ENCODE measurements at places on chromosomes 6 and 20.

DNA sequence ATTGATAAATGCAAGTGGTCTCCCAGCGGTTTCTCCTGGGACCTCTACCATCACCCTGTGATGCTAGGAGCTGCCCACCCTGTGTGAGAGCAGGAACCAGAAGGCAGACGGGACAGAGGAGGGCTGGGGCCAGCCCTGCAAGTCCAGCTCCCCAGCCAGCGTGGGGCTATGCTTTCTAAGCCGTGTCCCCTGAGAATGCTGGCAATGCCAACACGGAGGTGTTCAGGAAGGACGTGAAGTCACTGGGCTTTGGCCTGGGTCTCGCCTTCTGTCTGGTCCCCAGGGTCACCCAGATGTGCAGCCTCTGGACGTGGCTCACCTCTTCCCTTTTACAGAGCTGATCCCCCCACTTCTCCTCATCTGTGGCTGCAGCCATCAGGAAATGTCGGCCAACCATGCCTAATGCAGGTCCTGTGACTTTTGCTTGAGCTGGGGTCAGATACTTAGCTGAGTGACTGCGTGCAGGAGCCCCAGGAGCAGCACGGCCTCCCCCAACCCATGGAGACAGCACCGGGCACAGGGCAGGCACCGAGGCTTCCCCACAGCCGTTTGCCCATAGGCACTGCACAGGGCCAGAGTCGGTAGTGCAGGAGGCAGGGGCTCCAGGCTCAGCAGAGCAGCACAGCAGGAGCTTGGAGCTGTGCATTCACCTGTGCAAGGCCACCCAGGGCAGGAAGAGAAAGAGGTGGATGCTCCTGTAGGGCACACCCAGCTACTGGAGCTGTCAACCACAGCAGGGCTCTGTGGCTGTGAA is 66.2 kb downstream of the GNAS-AS1 start:
- no peak for DNase-seq

DNA sequence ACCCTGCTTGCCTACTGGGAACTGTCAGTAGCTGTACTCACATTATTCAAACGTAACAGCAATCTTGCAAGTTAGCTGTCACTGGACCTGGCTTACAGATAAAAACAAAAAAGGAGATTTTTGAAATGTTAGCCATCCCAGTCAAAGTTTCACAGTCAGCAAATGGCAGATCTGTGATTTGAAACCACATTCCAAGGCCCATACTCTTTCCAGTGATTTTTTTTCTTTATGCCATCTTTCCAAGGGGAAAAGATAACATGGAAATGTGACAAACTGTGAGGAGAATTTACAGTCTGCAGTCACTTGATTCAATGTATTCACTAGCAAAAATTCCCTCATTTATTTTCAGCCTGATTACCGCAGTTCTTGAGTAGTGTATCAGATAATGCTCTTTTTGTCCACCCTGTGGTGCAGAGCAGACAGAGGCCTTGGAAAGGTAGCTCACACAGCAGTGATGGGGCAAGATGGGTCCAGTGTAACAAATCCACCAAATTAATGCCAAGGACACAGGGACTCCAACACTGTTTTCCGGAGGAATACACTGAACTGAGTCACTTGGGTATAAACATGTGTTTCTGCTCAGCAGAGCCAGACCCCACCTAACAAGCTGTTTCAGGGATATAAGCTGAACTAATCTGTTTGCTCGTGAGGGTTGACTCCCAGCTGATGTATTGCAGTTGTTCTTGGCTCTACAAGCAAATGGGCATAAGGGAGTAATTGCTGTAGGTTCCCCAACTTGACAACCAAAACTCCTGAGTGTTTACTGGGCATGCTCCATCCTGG is 49.9 kb upstream of the ADGRF1 start:
- DNase-seq: no peak

GRCh38 chr6:110748453-110748852 is 66.8 kb downstream of the CDK19 start:
- DNase-seq: no peak

DNA sequence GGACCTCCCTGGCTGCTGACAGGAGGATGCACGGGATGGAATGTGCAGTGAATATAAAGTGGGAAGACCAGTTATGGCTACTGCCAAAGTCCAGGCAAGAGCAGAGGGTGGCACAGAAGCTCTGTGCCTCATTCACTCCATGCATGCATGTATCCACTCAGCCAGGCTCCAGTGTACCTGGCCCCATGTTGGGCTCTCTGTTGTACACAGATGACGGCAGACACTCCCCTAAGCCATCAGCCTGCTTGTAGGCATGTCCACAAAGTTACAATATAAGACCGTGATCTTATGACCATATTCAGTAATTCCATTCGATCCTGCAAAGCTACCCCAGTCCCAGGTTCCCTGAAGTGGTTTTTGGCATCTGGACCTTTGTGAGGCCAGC is 116.8 kb downstream of the PREX1 start:
- no peak for DNase-seq

DNA sequence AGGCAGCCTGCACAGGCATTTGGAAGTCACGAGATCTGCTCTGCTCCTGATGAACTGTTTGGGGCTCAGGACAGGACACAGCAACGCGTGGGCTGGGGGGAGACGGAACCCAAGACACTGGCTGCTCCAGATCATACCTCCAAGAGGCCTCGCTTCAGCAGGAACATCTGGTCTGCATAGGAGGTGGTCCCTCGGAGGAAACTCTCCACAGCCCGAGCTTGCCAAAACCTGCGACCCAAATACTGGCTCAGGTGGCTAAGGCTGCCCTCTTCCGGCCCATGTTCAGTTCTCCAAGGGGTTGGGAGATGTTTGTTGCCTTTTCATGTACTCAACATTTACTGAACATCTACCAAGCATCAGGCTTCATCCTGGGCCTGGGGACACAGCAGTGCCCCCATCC is 51.7 kb downstream of the MYH7B start:
- peak; percentile 33 for DNase-seq

DNA sequence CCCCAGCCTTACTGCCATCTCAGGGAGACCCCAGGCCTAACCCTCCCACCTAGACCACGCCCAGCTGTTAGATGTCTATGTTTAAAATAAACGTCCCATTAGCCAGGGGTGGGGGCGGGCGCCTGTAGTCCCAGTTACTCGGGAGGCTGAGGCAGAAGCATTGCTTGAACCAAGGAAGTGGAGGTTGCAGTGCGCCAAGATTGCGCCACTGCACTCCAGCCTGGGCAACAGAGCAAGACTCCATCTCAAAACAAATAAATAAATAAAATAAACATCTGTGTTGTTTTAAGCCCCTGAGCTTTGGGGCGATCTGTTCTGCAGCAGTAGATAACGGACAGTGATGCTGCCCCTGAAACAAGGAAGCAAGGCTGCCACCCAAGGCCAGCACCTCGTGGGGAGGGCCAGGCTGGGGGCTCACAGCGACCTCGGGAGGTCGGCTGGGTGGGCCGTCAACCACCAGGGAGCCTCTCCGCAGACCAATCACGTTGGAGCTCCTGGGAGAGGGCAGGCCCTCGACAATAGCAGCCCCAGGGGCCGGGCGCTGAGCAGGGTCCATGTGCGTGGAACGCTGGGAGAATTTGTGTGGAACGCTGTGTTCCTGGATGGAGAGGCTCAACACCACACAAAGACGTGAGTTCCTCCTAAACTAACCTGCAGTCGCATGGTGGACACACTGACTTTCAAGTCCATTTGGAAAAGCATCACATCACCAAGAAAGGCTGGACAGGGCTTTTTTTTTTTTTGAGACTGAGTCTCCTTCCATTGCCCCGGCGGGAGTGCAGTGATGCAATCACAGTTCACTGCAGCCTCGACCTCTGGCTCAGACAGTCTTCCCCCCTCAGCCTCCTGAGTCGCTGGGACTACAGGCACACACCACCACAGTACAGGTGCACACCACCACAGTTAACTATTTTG is 1.0 kb upstream of the HELZ2 start:
- DNase-seq: no peak

DNA sequence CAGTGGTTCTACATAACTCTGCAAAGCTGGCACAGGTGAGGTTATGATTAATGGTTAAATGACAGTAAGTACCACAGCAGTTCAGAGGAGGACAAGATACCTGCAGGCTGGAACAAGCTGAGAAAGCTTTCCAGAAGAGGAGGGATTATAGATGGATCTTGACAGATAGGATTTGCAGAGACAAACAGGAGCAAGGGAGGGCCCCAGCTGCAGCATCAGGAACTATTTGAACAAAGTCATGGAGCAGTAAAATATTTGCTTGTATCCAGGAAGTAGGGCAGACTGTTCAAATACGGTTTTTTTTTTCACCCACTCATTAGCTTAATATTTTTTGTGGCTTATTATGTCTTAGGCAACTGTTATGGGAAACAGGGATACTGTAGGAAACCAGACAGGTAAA is 144.4 kb upstream of the MAN1A1 start:
- DNase-seq: no peak

DNA sequence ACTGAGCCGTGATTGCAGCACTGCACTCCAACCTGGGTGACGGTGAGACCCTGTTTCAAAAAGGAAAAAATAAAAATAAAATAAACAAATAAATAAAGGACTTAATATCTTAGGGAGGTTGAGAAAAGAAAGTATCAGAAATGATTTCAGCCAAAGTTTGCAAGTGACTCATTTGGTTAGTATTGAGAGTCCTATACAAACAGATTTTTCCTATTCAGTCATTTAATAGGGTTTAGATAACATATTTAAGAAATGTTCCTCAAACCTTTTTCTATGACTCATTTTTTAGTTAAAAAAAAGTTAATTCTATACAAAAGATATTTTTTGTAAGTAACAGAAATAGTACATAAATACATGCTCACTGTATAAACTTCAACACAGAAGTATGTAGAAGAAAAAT is 235.1 kb downstream of the GJA1 start:
- DNase-seq: no peak

DNA sequence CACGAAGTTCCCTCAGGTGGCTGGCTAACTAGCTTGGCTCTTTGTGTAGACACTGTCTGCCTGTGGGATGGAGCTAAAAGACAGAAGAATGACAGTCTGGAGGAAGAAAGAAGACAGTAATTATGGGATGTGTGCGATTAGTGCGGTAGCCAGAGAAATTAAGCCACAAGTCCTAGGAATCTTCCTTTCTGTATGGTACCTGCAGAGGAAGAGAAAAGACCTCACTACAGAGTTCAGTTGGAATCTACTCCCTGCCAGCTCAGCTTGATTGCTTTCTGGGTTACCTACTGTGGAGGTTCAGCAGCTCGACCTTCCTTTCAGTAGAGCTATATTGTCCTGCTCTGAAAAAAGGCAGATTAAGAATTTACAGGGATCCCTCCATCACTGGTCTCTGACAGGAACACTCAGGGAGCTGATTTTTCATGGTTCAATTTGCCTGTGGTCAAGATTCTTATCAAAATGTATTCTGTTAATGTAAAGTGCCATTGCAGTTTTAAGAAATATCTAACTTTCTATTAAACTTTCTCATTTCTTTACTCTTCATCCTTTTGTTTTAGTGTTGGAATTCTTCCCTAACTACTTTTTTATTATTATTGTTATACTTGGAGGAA is 187.2 kb downstream of the CENPW start:
- no peak for DNase-seq

- DNase-seq: no peak
Observed at GRCh38 chr6:150800674-150801314, 64.7 kb upstream of the MTHFD1L start.

- DNase-seq: no peak
Observed at GRCh38 chr6:123519189-123519505, 117.6 kb downstream of the TRDN start.

GRCh38 chr6:118893064-118893806 is 717 bp upstream of the ASF1A start:
- DNase-seq: no peak

- DNase-seq: no peak
Observed at GRCh38 chr6:100626721-100627120, 162.0 kb upstream of the SIM1 start.

GRCh38 chr6:114194362-114195026 is 148.3 kb downstream of the HS3ST5 start:
- no peak for DNase-seq

- DNase-seq: no peak
Observed at GRCh38 chr6:5282191-5282623, 20.9 kb downstream of the FARS2 start.

- no peak for DNase-seq
Observed at GRCh38 chr6:159522877-159523547, 170.0 kb downstream of the SOD2 start.

DNA sequence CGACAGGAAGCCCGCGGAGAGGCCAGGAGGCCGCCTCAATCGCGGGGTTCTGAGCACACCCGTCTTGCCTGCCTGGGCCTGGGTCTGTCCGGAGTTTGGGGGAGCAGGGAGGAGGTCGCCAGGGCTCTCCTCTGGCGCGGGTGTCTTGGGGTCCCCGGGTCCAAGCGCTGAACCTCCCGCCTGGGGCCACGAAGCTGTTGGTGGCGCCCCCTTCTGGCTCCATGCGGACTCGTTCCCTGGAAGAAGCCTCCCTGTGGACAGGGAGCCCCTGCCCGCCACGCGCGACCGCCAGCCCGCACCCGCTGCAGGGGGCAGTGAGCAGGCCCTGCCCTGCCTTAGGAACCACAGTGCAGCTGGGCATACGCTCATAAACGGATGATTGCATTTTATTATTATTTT is 44.7 kb downstream of the MCUR1 start:
- no peak for DNase-seq

- peak; percentile 74 for DNase-seq
Observed at GRCh38 chr6:124962639-124963415, 590 bp downstream of the RNF217 start.

GRCh38 chr6:146289816-146290588 is 253.6 kb upstream of the RAB32 start:
- DNase-seq: no peak

DNA sequence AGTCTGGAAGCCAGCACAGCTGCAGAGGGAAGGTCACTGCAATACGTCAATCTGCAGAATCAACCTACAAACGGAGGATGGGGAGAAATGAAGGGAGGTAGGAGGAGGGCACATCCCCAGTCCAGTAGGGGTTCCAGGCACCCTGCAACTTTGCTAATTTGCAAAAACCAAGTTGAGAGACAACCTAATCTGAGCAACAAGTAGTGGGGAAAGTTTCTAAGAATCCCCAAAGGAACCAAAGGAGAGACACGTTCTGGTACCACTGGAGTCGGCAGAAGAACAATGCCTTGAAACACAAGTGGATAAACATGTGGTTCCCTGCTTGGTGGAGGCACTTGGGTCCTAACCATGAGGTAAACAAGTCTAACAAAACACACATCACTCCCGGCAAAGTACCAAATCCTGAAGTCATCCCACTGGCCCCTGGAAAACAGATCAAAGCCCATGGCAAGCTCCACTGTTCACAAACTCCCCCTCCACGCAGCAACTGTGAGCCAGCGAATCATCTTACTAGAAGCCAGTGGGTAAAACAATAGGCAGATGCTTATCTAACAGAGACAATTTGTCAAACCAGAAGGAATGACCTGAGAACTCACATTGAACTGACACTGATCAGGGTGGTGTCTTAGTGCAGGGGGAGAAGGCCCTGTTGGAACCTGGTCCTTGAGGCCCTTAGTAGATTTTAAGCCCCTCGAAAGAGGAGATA is 4.7 kb downstream of the MRPS18A start:
- no peak for DNase-seq

DNA sequence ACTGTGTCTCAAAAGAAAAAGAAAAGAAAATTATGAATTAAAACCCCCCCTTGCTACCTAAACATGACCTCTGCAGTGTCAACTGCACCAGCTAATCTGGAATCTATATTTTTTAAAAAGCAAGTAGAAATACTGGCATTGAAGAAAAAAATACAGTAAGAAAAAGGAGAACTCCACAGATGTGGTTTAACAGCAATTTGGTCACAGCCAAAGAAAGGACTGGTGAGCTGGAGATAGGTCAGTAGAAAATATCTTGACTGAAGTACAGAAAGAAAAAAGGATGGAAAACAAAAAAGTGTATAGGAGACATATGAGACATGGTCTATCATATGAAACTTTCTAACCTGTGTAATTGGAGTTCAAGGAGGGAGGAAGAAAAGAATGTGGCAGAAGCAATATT is 44.1 kb upstream of the ERVFRD-1 start:
- no peak for DNase-seq

GRCh38 chr6:78511009-78511408 is 356.3 kb upstream of the IRAK1BP1 start:
- no peak for DNase-seq

All from right forelimb (tissue), 1 donor.